Stimulated activated CD4-positive, alpha-beta T cell treated with anti-CD3 and anti-CD28 coated beads, Interleukin-1b, Interleukin-23, amount 100 ng/mL, for 4 hours (primary cell): ENCODE measurements at places on chromosomes 4 and X.

GRCh38 chr4:7610022-7610670, 175.4 kb upstream of the PSAPL1 start:
- no peak for DNase-seq

- DNase-seq = no peak
Measured at GRCh38 chrX:134727363-134727762, 69.1 kb upstream of the PLAC1 start.

DNA sequence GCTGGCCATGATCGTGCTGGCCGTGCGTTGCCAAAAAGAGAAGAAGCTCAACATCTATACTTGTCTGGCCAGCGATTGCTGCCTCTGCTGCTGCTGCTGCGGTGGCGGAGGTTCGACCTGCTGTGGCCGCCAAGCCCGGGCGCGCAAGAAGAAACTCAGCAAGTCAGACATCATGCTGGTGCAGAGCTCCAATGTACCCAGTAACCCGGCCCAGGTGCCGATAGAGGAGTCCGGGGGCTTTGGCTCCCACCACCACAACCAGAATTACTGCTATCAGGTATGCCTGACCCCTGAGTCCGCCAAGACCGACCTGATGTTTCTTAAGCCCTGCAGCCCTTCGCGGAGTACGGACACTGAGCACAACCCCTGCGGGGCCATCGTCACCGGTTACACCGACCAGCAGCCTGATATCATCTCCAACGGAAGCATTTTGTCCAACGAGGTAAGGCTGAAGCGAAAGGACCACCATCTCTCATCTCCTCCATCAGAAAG, 3.3 kb downstream of the PCDH10 start:
- no peak for DNase-seq

- no peak for DNase-seq
Measured at GRCh38 chrX:107117993-107118321, 665 bp downstream of the RBM41 start.
